GM12891 (cell line): ENCODE measurements at places on chromosomes 12 and 14.

GRCh38 chr12:44381341-44381740 is 494.8 kb downstream of the NELL2 start:
- DNase-seq = no peak

- DNase-seq = no peak
These were observed 90.2 kb upstream of the RESF1 start for GRCh38 chr12:31868965-31869364.

DNA sequence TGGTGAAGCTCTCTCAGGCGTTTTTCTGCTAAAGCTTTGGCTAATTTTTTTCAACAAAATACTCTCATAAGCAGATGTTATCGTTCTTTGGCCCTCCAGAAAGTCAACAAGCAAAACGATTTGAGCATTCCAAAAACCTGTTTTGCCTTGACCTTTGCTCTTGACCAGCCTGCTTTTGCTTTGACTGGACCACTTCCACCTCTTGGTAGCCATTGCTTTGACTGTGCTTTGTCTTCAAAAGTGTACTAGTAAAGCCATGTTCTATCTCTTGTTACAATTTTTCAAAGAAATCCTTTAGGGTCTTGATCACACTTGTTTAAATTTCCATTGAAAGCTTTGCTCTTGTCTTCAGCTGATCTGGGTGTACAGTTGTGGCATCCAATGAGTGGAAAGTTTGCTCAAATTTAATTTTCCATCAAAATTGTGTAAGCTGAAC is 10.7 kb upstream of the ARID4A start:
- DNase-seq = no peak

- DNase-seq = no peak
These were observed 223.9 kb downstream of the MED13L start for GRCh38 chr12:116053479-116054200.

DNA sequence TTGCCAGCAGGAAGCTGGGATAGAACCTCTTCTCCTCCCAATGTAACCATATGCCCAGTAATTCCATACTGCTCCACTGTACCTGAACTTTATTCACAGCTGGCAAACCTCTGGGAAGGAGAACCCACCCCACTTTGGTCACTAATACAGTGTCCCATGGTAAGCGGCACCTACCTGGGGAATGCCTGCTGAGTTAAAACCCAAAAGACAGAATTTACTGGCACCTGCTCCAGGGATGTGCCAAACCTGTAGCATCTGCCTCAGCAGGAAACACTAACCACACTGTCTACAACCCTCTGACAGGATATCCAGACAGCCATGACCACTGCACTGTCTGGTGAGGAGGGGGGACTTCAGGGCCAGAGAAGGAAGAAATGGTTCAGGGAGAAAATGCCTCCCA is 26.6 kb downstream of the DDX24 start:
- no peak for DNase-seq
